ENCODE measurements at places on chromosomes 6 and 20.

DNA sequence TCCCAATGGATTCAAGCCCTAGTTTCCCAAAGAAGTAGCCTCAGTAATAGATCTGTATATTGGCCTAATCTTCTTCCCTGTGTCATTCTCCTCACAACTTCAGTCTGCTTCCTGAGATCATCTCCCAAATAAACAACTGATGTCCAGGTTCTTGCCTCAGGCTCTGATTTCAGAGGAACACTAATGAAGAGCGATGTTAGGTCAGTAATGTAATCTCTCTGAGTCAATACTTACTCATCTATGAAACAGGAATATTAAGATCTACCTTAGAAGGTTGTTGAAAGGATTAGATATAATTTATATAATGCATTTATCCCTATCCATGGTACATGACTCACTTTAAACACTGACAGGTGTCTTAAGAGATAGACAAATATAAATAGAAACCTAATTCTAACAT, 246.0 kb upstream of the FLRT3 start:
- H3K4me3 ChIP-seq, result no peak overlapping the region
- H3K27me3 ChIP-seq, result no peaks in the 10 kb centered on the region
- DNase-seq, result peak; percentile 35
- no peaks in the 10 kb centered on the region for H3K36me3 ChIP-seq
- no peak overlapping the region for H3K27ac ChIP-seq

GRCh38 chr6:106557837-106558236, 71.5 kb downstream of the RTN4IP1 start:
- no peak overlapping the region for H3K4me3 ChIP-seq
- DNase-seq, result no peak
- H3K36me3 ChIP-seq, result no peaks in the 10 kb centered on the region
- H3K27me3 ChIP-seq, result no peaks in the 10 kb centered on the region
- H3K4me1 ChIP-seq, result no peaks in the 10 kb centered on the region
- H3K27ac ChIP-seq, result no peak overlapping the region

DNA sequence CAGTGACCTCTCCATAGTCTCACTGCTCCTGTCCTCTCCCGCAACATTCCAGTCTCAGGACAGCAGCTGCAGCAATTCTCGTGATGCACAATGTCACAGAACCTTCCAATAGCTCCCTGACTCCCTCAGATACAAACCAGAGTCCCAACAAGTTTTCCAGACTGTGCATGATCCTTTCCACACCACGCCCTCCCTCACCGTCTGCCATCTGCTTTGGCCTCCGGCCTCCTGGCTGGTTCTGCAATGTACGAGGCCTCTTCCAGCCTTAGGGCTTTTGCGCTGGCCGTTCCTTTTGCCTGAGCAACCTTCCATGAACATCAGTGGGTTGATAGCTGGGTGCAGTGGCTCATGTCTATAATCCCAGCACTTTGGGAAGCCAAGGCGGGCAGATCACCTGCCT, 9.6 kb downstream of the FNDC1 start:
- DNase-seq, result no peak
- H3K4me3 ChIP-seq, result no peak overlapping the region
- 0 out of 2 replicates have a peak, but pooled peaks cover 5% of the 10 kb centered on the region for H3K27me3 ChIP-seq
- no peaks in the 10 kb centered on the region for H3K4me1 ChIP-seq
- H3K36me3 ChIP-seq, result no peaks in the 10 kb centered on the region

GRCh38 chr6:111718990-111719389, 113.3 kb upstream of the TRAF3IP2 start:
- no peaks in the 10 kb centered on the region for H3K36me3 ChIP-seq
- DNase-seq, result no peak
- no peak overlapping the region for H3K4me3 ChIP-seq
- no peaks in the 10 kb centered on the region for H3K27me3 ChIP-seq

- no peak for DNase-seq
- H3K36me3 ChIP-seq, result no peaks in the 10 kb centered on the region
- no peak overlapping the region for H3K4me3 ChIP-seq
- H3K27me3 ChIP-seq, result no peaks in the 10 kb centered on the region
Observed at GRCh38 chr20:49427751-49428518, 54.5 kb downstream of the KCNB1 start.

DNA sequence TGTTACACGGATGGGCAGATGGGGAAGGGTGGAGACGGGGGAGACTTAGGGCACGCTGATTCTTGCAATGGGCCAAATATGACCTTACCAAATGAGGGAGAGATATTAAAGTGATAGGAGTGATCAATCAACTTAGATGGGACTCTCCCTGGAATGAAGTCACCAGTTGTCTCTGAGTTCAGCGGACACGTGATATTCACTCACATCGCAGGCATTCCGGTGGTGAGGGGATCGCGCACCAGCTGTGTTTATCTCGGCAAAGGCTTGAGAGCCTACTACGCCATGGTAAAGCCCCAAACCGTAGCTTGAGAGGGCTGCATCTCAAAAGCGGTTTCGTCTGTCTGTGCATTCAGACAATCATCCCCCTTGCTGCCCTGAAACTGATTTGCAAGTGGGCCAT, 5.5 kb downstream of the BMP7 start:
- H3K36me3 ChIP-seq, result no peaks in the 10 kb centered on the region
- H3K27me3 ChIP-seq, result no peaks in the 10 kb centered on the region
- peak; percentile 89 for DNase-seq
- peak overlapping the region; percentile 12 for H3K27ac ChIP-seq

DNA sequence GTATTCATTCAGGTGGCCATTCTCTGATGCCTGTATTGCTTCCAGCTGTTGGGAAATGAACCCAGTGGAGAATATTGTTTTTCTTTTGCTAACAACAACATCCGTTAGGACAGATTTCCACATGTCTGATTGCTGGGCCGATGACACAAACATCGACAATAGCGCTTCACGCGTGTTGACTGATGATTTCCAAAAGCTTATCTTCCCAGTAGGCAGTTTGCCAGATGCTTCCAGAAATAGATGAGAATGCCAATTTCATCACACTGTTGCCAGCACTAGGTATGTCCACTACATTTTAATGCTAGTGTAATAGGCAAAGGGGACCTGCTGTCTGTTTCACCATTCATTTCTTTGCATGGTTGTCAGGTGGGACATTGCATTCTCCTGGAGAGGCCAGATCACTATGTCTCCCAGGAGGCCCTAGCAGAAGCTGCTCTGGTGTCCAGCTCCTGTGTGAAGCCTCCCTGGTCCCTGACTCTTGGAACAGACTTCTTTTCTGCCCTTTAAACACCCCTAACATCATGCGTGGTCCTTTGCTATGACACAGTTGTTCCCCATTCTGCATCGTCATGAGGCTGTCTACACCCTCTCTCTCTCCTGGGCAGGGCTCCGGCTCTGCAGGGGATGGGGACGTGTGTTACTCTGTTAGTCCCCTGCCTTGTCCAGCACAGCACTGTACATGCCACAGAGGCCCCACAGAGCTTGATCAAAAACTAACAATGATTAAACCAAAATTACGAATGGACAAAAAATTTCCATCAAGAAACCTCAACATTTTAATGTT, 181.6 kb downstream of the CDH26 start:
- H3K27ac ChIP-seq, result no peak overlapping the region
- H3K4me3 ChIP-seq, result no peak overlapping the region
- no peak for DNase-seq

DNA sequence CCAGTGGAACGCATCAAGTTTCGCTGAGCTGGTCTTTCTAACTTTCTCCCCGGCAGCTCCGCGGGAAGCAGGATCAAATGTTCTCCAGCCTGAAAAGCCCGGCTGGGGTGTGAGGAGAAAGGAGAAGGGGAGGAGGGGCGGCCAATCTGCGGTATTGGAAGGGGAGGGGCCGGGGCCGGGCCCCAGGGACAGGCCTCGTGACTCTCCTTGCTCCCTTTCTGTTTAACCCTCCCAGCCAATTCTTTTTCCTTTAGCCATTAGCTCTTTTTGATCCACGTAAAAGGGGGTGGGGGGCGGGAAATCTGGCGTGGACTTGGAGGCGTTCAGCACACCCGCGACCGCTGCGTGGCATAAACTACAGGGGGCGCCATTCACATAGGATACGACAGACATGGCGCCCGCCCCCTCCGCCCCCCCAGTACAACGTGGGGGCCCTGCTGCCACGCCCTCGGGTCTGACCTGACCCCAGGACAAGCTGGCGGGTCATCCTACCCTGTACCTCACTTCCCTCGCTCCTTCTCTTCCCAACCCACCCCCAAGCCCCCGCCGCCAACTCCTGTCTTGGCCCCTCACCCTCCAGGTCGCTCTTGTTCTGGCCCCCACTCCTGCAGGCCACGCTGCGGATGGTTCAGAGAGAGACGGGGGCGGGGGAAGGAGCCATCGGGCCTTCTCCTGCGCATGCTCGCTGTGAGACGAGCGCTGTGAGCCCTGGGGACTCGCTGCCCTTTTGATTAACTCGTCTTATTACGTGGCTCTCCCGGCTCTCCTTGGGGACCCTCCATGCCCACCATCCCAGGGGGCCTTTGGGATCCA, 7.8 kb upstream of the MDGA1 start:
- DNase-seq, result peak; percentile 77
- no peaks in the 10 kb centered on the region for H3K36me3 ChIP-seq
- H3K27ac ChIP-seq, result no peak overlapping the region
- 0 out of 2 replicates have a peak, but pooled peaks cover 3% of the 10 kb centered on the region for H3K4me1 ChIP-seq
- no peaks in the 10 kb centered on the region for H3K27me3 ChIP-seq

DNA sequence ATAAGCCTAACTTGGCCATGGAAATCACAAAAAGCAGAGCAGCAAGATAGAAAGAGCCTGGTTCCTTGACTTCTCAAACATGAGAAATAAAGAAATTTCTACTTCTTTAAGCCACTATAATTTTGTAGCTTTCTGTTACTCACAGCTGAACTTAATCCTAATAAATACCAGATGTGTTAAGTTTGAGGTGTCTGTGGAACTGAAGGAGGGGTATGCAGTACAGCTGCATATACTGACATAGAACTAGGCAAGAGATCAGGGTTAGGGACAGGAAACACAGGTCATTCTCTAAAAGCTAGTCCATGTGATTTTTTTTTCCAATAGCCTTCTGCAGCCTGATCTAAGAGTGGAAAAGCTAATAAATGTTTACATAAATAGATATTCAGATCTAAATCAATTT, 123.9 kb downstream of the COL12A1 start:
- DNase-seq, result no peak
- no peak overlapping the region for H3K27ac ChIP-seq
- no peak overlapping the region for H3K4me3 ChIP-seq

DNA sequence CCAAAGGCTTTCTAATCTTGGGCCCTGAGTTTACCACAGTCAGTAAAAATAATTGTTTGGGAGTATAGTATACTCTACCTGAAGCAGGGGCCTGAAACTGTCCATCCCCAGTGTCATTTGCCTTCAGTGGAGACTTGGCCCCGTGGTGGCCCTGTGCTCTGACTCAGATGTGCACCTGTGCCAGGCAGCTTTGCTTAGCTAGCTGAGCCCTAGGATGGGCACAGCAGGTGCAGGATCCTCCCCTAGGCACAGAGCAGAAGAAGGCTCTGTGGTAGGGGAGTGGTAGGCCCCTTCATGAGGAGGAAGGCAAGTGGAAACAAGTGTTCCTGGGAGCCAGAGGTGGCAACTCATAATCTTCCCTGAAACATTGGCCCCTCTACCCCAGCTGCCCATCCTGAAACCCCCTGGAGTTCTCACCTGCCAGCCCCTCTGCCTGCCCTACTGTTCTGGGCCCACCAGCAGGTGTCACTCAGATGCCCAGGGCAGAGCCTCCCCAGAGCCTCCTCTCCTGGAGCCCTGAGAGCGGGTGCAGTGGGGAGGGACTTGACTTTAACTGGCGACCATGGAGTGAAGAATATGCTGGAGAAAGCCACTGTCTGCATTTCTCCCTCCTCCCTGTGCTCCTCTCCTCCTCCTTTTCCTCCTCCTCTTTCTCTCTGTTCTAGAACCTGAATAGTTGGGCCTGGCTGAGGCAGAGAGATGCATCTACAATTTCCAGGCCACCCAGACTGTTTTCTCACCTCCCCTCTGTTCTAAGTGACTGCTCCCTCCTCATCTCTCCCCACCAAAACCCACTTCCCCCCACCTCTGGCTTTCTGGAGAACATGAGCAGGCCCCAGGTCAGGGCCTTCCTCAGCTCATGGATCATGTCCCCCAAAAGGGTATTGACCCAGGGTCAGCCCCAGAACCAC, 2.9 kb downstream of the CPNE5 start:
- H3K27me3 ChIP-seq, result peaks cover 11% of the 10 kb centered on the region
- H3K4me1 ChIP-seq, result peaks cover 3% of the 10 kb centered on the region
- H3K36me3 ChIP-seq, result no peaks in the 10 kb centered on the region
- DNase-seq, result no peak
- no peak overlapping the region for H3K4me3 ChIP-seq

DNA sequence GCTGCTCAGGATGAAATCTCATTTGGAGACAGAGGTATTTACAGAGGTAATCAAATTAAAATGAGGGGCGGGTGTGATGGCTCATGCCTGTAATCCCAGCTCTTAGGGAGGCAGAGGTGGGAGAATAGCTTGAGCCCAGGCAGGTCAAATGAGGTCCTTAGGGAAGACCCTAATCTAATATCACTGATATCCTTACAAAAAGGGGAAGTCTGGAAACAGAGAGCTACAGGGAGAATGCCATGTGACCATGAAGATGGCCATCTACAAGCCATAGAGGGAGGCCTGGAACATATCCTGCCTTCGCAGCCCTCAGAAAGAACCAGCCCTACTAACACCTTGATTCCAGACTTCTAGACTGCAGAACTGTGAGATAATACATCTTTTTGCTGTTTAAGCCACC, 8.3 kb downstream of the MTCL3 start:
- DNase-seq, result no peak
- H3K4me1 ChIP-seq, result no peaks in the 10 kb centered on the region
- H3K4me3 ChIP-seq, result no peak overlapping the region
- H3K36me3 ChIP-seq, result no peaks in the 10 kb centered on the region
- H3K27ac ChIP-seq, result no peak overlapping the region

GRCh38 chr6:148359228-148359627, 16.6 kb downstream of the SASH1 start:
- H3K27ac ChIP-seq, result no peak overlapping the region
- DNase-seq, result no peak
- H3K4me3 ChIP-seq, result no peak overlapping the region
- H3K27me3 ChIP-seq, result no peaks in the 10 kb centered on the region

GRCh38 chr6:105200133-105200730, 20.4 kb upstream of the POPDC3 start:
- peaks cover 6% of the 10 kb centered on the region for H3K4me1 ChIP-seq
- no peak overlapping the region for H3K4me3 ChIP-seq
- no peak for DNase-seq
- H3K27me3 ChIP-seq, result no peaks in the 10 kb centered on the region

GRCh38 chr6:89675949-89676748, 37.6 kb upstream of the LYRM2 start:
- H3K36me3 ChIP-seq, result peaks cover 76% of the 10 kb centered on the region
- H3K27me3 ChIP-seq, result no peaks in the 10 kb centered on the region
- no peaks in the 10 kb centered on the region for H3K4me1 ChIP-seq
- H3K27ac ChIP-seq, result no peak overlapping the region

DNA sequence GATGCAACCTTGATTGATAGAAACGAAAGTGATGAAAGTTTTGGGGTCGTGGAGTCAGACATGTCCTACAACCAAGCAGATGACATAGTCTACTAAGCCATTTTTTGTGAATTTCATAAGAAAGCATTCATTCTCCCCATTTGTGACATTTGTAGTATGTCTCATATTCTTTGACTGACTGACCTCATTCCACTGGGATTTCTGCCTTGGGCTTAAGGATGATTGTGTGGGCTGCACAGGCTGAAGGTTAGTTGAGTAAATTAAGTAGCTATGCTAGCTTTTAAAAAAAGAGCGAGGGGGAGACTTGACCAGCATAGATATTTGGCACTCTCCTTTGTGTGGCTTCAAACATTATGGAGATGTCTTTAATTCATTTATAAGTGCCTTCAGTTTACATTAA, 28.9 kb downstream of the STMND1 start:
- no peak overlapping the region for H3K27ac ChIP-seq
- no peaks in the 10 kb centered on the region for H3K4me1 ChIP-seq
- no peak for DNase-seq
- no peaks in the 10 kb centered on the region for H3K27me3 ChIP-seq
- H3K4me3 ChIP-seq, result no peak overlapping the region

GRCh38 chr6:36277946-36278470, 8.1 kb downstream of the PNPLA1 start:
- no peaks in the 10 kb centered on the region for H3K36me3 ChIP-seq
- H3K27me3 ChIP-seq, result no peaks in the 10 kb centered on the region
- H3K4me3 ChIP-seq, result no peak overlapping the region
- no peak overlapping the region for H3K27ac ChIP-seq
- no peaks in the 10 kb centered on the region for H3K4me1 ChIP-seq
- no peak for DNase-seq

Measured in SJCRH30 (cell line).